ENCODE measurements at places on chromosomes 6 and 20. TPM values are rescaled to one million over a fixed set of nuclear protein-coding genes. Genes with fewer than 3 reads are reported as not detected.

WFDC10B gene
- total RNA-seq: not detected

RCAN2 gene
- total RNA-seq: not detected

HUS1B gene
- total RNA-seq: 0.20 TPM

ANKRD60 gene
- not detected for total RNA-seq

TINAG gene
- not detected for total RNA-seq

All from A549 treated with RU486 at 1 μM for 4 hours (cell line).